ENCODE measurements at places on chromosomes 5 and 9.

- DNase-seq: no peak
These were observed 717.3 kb upstream of the CHD1 start for GRCh38 chr5:99646011-99646647.

DNA sequence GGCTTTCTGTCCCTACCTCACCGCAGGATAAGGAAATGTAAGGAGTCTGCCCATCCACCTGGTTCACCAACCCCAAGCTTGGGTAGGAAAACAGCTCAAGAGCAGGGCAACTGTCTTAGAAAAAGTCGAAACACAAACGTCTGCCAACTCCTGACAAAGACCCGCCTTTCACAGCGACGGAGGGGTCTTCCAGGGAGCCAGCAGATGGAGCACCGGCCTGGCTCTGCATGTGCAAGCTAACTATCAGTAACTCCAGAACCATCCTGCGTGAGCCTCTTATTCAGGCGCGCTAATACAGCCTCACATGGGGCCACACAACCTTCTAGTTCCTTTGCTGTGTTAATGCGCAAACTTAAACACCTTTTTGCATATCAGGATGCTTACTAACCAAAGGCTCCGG, 26.9 kb downstream of the CAMSAP1 start:
- DNase-seq: no peak

GRCh38 chr5:177366528-177367322, 9.0 kb downstream of the RGS14 start:
- peak; percentile 78 for DNase-seq

DNA sequence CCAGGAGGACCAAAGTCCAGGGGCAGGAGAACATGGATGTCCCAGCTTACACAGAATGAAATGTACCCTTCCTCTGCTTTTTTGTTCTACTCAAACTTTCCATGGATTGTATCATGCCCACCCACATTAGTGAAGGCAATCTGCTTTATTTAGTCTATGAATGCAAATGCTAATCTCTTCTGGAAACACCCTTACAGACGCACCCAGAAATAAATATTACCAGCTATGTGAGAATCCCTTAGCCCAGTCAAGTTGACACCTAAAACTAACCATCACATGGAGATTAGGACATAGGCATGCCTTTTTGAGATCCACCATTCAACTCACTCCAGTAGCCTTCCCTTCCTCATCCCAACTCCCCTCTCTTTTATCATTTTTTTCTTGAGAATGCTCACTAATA, 6.1 kb upstream of the SPTLC1 start:
- no peak for DNase-seq

- no peak for DNase-seq
These were observed 148.5 kb downstream of the BNC2 start for GRCh38 chr9:16721972-16722371.

- no peak for DNase-seq
These were observed 34.5 kb upstream of the SPARC start for GRCh38 chr5:151721087-151721646.

DNA sequence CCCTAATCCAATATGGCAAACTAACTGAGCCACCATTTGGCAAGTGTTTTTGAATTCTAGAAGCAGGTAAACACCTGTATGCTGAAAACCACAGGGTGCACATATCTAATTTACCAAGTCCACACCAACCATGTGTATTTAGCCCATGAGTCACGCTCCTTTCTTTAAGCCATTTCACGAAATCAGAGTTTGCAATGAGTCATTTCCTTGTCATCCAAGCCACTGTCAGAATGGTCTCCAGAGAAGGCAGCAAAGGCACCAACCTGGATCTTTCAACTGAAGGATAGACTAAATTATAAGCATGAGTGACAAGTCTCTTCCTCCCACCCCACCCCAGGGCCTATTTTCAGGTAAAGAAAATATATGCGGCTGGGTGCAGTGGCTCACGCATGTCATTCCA, 110.0 kb downstream of the PAX5 start:
- DNase-seq: no peak

- DNase-seq: no peak
These were observed 326.9 kb downstream of the ARHGEF28 start for GRCh38 chr5:73952872-73953271.

DNA sequence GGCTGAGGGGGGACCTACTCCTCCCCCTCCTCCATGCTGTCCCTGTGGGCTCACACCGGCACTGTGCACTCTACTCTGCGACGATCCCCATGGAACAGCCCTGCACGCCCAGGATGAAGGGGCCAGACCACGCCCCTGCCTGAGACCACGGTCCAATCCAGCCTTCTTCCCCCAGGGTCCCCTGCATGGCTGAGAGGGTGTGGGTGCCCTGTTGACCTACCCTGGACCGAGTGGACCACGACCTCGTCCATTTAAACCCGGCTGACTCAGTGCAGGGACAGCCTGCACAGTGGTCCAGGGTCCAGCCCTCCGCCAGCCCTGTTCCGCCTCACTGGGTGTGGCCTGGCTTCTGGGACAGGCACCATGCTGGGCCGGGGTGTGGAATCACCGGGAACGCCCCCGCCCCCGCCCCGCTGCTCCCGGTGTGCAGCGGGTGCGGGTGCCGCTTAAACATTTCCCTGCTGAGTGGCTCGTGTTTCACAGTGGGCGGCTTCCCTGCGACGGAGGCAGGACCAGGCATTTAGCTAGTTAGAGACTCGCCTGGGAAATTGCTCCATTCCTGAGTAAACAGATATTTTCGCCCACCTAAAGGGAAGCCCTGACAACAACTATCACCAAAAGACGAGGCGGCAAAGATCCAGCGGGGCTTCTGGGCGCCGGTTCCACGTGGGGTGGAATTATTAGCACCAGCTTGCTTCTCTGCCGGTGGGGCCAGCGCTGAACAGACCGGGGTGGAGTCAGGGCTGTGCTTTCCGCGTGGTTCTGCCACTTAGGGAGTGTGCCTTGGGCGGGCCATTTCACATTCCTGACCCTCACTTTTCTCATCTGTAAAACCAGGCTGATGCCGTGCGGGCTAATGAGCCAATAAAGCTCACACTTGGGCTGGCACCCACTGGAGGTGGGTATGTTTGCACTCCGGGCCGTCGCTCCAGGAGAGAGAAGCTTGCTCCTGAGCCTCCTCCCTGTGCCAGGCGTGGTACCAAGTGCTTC, 22.6 kb downstream of the DBH start:
- no peak for DNase-seq
